ENCODE measurements at places on chromosomes 7 and 10. TPM values are rescaled to one million over a fixed set of nuclear protein-coding genes. Genes with fewer than 3 reads are reported as not detected.
A peak's percentile ranks its signal among the peaks of the same experiment; 100 is the strongest.

GRCh38 chr7:80770675-80771081 lies 132.2 kb downstream of the CD36 start:
- no peaks in the 10 kb centered on the region for H3K27me3 ChIP-seq
- no peak for DNase-seq
- no peak overlapping the region for H3K27ac ChIP-seq
- no peaks in the 10 kb centered on the region for H3K36me3 ChIP-seq
- H3K4me3 ChIP-seq = no peak overlapping the region

DNA sequence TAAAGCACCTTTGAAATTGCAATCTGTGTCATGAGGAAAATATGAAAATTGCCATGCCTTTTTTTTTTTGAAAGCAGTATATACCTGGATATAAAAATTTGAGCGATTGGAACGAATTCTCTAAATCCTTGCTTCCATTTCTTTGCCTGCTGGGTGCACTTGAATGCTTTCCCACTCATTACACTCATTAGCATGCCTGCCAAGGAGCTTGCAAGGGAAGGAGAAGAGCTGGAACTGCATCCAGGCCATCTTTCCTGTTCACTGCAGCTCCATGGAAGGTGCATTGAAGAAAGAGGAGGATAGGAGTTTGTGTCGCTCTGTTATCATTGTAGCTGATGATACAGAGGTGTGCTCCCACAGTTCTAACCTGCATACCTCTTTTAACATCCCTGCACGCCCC lies 102.4 kb upstream of the GJD4 start:
- no peaks in the 10 kb centered on the region for H3K36me3 ChIP-seq
- no peak overlapping the region for H3K27ac ChIP-seq
- H3K4me1 ChIP-seq = peaks cover 12% of the 10 kb centered on the region
- no peak overlapping the region for H3K4me3 ChIP-seq

GRCh38 chr7:9983048-9983447 lies 990.6 kb upstream of the PHF14 start:
- H3K27ac ChIP-seq = no peak overlapping the region
- H3K27me3 ChIP-seq = no peaks in the 10 kb centered on the region

DNA sequence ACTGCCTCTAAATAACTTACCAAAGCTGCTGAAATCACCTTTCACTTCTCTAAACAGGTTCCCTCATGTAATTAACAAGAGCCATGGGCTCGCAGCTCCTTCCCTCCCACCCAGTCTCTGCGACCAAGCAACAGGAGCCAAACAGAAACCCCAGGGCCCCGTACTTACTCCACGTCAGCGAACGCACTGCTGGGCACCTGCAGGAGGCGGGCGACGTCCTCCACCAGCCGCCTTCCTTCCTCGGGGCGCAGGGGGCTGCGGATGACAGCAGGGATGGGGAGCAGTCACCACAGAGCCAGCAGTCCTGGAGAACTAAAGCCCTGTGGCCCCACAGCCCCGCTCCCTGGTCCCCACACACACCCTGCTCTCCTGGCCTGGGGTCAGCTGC lies 477.0 kb downstream of the PTPRN2 start:
- H3K36me3 ChIP-seq = no peaks in the 10 kb centered on the region
- DNase-seq = no peak
- H3K4me1 ChIP-seq = peaks cover 6% of the 10 kb centered on the region

DNA sequence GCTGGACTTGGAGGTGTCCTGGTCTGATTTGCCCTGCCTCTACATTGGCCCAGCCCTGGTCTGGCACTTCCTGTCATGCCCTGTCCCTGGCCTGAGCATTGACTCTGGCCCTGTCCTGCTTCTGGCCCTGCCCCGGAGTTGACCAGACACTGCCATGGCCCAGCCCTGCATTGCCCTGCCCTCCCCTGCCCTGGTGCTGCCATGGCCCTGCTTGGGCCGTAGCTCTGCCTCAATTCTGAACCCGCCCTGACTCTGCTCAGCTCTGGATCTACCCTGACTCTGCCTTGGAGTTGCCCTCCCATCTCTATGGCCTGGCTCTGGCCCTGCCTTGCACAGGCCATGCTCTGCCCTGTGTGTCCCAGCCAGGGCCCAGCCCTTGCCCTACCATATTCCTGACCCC lies 647.1 kb downstream of the ZNF37A start:
- no peak overlapping the region for H3K4me3 ChIP-seq
- H3K36me3 ChIP-seq = no peaks in the 10 kb centered on the region
- no peak overlapping the region for H3K27ac ChIP-seq
- no peak for DNase-seq
- H3K27me3 ChIP-seq = no peaks in the 10 kb centered on the region

DNA sequence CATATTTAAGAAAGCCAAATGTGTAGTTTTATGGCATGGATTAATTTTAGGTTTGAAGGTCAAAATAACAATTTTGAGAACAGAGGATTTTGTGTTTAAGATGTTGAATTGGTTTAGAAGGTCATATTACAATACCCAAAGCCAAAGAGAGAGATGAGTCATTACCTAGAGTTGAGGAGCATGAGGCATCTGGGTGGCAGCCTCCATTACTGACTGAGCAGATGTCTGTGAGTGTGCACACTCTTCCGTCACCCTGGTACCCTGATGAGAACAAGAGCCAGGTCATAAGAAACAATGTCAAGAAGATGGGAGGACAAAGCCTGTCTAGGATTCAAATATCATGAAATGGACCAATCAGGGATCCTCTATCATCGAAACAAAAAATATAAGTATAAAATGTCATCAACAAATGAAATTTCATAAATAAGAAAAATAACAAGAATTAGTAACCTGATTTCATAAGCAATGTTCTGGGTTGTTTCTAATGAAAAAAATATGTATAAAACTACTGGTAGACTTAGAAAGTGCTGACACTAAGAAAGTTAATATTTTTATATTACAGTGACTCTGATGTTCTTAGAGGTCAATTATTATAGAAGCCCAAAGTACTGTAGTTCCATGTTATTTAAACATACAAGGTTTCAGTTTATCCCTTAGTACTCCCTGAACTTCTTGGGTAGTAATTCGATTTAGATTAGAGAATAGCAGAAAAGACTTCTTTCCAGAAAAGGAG lies 20.0 kb downstream of the CUBN start:
- DNase-seq = no peak
- no peaks in the 10 kb centered on the region for H3K4me1 ChIP-seq
- H3K27me3 ChIP-seq = no peaks in the 10 kb centered on the region
- H3K36me3 ChIP-seq = peaks cover 20% of the 10 kb centered on the region

DNA sequence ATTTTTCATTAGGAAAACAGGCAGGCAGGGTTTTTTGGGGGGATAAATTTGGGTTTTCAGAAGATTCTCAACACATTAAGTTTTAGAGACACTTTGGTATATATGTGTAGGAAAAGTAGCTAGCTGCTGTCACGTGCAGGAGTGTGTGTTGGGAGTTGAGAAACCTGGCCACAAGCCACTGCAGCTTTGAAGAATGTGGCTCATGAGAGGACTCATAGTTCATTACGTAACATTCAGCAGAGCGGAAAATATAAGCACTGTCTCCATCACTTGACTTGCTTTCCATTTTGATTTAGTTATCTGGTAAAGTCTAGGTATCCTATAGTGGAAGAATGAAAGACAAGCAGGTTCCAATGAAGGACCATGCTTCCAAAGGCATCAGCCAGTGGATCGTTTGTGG lies 31.2 kb downstream of the SMNDC1 start:
- H3K4me1 ChIP-seq = peaks cover 26% of the 10 kb centered on the region
- H3K36me3 ChIP-seq = no peaks in the 10 kb centered on the region
- H3K4me3 ChIP-seq = peak overlapping the region; percentile 85
- no peaks in the 10 kb centered on the region for H3K27me3 ChIP-seq
- peak overlapping the region; percentile 4 for H3K27ac ChIP-seq
- DNase-seq = peak; percentile 24

DNA sequence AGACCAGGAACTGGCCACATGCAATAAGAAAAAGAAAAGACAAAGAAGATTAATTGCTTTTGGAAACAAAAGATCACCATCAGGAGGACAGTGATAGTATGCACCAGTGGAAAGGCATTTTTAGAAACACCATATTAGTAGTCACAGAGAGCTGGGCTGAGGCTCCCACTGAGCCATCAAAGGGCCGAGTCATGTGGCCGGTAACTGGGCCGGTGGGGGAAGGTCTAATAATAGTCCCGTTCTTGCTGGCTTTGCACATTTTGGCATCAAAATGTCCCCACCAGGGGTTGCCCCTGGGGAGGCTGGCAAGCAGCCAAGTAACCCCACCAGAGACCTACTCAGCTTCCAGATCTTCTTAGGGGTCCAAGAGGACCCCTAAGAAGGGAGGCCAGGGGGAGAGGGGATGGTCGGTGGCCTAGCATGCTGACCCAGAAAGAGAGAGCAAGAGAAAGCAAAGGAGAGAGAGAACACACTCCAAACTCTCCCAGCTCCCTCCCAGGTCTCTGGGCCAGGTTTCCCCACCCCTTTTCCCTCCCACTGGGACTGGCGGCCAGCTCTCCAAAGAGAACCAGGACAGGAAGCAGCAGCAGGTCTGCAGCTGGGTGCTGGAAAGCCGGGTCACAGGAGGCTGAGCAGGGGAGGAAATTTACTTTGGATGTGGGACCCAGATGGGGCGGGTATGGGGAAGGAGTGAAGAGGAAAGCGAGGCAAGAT lies 70.2 kb upstream of the FGFR2 start:
- no peaks in the 10 kb centered on the region for H3K36me3 ChIP-seq
- H3K27me3 ChIP-seq = peaks cover 37% of the 10 kb centered on the region
- no peak overlapping the region for H3K27ac ChIP-seq

DNA sequence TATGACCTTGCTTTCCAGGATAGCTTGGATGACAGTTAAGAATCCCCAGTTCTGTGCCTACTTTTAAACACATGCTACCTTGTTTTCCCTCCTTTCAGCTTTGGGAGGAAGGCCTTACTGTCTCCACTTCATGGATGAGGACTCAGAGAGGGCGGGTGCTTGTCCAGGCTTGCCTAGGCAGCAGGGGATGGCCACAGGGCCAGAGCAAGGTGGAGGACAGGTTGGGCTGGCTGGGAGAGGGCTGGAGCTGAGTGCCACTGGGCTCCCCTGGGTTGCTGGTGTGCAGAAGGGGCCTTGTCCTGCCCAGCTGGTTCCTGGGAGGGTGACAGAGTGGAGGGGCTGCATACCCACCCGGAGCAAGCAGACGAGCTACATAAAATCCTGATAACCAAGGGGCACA lies 117.8 kb downstream of the GRK5 start:
- H3K27me3 ChIP-seq = no peaks in the 10 kb centered on the region
- DNase-seq = no peak

GRCh38 chr7:152733286-152733934 lies 26.1 kb upstream of the ACTR3B start:
- peaks cover 5% of the 10 kb centered on the region for H3K27me3 ChIP-seq
- no peaks in the 10 kb centered on the region for H3K36me3 ChIP-seq
- H3K27ac ChIP-seq = no peak overlapping the region
- no peaks in the 10 kb centered on the region for H3K4me1 ChIP-seq
- H3K4me3 ChIP-seq = no peak overlapping the region
- DNase-seq = no peak

DNA sequence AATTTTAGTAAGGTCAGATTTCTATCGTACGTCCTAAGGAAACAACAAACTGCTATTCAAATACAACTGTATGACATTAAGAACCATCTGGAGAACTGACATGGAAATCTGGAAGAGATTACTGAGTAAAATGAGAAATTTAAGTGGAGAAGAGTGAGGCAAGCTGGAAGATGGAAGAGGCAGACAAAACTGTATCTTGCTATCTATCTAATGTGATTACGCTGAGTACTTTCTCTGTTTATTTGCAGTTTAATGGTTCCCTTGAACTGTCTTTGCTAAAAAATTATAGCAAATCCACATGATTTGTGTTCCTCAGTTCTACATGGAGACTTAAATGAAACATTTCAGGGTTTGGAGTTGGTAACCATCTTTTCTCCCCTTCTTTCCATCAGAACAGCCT lies 927.1 kb upstream of the MBL2 start:
- DNase-seq = no peak
- no peaks in the 10 kb centered on the region for H3K4me1 ChIP-seq
- no peak overlapping the region for H3K4me3 ChIP-seq
- H3K36me3 ChIP-seq = no peaks in the 10 kb centered on the region
- H3K27ac ChIP-seq = no peak overlapping the region
- H3K27me3 ChIP-seq = no peaks in the 10 kb centered on the region

- H3K4me1 ChIP-seq = peaks cover 58% of the 10 kb centered on the region
- peak overlapping the region; percentile 94 for H3K4me3 ChIP-seq
- no peaks in the 10 kb centered on the region for H3K36me3 ChIP-seq
- peak overlapping the region; percentile 87 for H3K27ac ChIP-seq
Observed at GRCh38 chr7:100477871-100478267, 1.1 kb downstream of the TSC22D4 start.

GRCh38 chr10:79185067-79185774 lies 116.5 kb downstream of the ZMIZ1 start:
- no peak overlapping the region for H3K27ac ChIP-seq
- no peak for DNase-seq
- H3K36me3 ChIP-seq = peaks cover 7% of the 10 kb centered on the region
- H3K4me3 ChIP-seq = no peak overlapping the region

DNA sequence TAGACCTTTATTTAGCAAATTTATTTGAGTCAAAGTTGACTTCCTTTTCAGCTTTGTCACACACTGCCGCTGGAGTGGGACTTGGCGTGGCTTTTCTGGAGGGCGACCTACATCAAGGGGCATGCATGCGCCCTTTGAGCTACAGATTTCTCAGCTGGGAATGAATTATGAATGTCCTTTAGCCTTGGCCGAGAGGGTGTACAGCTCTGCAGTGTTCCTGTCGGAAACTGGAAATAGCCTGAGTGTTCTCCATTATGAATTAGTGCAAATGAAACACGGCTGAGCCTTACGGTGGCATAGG lies 79.7 kb downstream of the GLRX3 start:
- no peaks in the 10 kb centered on the region for H3K36me3 ChIP-seq
- H3K4me1 ChIP-seq = peaks cover 2% of the 10 kb centered on the region

- H3K27ac ChIP-seq = peak overlapping the region; percentile 98
- H3K4me3 ChIP-seq = peak overlapping the region; percentile 87
- H3K4me1 ChIP-seq = peaks cover 93% of the 10 kb centered on the region
- no peak for DNase-seq
- H3K36me3 ChIP-seq = no peaks in the 10 kb centered on the region
Observed at GRCh38 chr10:110076559-110077318, 69.0 kb downstream of the ADD3 start.

- no peak overlapping the region for H3K27ac ChIP-seq
- H3K36me3 ChIP-seq = no peaks in the 10 kb centered on the region
- H3K27me3 ChIP-seq = peaks cover 2% of the 10 kb centered on the region
- no peak overlapping the region for H3K4me3 ChIP-seq
- H3K4me1 ChIP-seq = no peaks in the 10 kb centered on the region
Observed at GRCh38 chr7:126805351-126805750, 447.4 kb downstream of the GRM8 start.

GRCh38 chr10:81019029-81019890 lies 481.6 kb downstream of the SH2D4B start:
- no peaks in the 10 kb centered on the region for H3K36me3 ChIP-seq
- H3K4me1 ChIP-seq = peaks cover 3% of the 10 kb centered on the region
- H3K4me3 ChIP-seq = no peak overlapping the region
- DNase-seq = no peak
- no peak overlapping the region for H3K27ac ChIP-seq
- H3K27me3 ChIP-seq = peaks cover 2% of the 10 kb centered on the region

UBTD1 gene
- total RNA-seq = 2.7 TPM

AP1S1 gene
- 8.0 TPM for total RNA-seq

ZNF107 gene
- 33.6 TPM for total RNA-seq

TRPV5 gene
- total RNA-seq = 0.30 TPM

ATG9B gene
- 34.6 TPM for total RNA-seq

EDRF1 gene
- 58.1 TPM for total RNA-seq

GDF2 gene
- total RNA-seq = not detected

NAPEPLD gene
- total RNA-seq = 16.9 TPM

SGCE gene
- total RNA-seq = 1.8 TPM

CDHR3 gene
- 5.8 TPM for total RNA-seq

ZNF438 gene
- 4.5 TPM for total RNA-seq

CYP2E1 gene
- 1.2 TPM for total RNA-seq

PILRA gene
- 10.6 TPM for total RNA-seq

ZNF365 gene
- not detected for total RNA-seq

CRYGN gene
- 0.39 TPM for total RNA-seq

SEMA3D gene
- not detected for total RNA-seq

GPR26 gene
- total RNA-seq = not detected
